Umbilical cord (tissue), 2 donors: ENCODE measurements at places on chromosomes 7 and 10.
A peak's percentile ranks its signal among the peaks of the same experiment; 100 is the strongest.

- no peak for DNase-seq
Measured at GRCh38 chr7:32618987-32619386, 123.7 kb downstream of the AVL9 start.

- no peak for DNase-seq
Measured at GRCh38 chr10:126564326-126564888, 106.1 kb downstream of the C10orf90 start.

- no peak for DNase-seq
Measured at GRCh38 chr7:132526111-132526740, 50.0 kb downstream of the PLXNA4 start.

GRCh38 chr7:121054925-121055324 lies 66.4 kb downstream of the CPED1 start:
- DNase-seq, result no peak

- peak; percentile 77 for DNase-seq
Measured at GRCh38 chr10:110610308-110610774, 33.8 kb upstream of the RBM20 start.

GRCh38 chr7:116417593-116418345 lies 81.8 kb upstream of the CAV2 start:
- DNase-seq, result peak; percentile 32

GRCh38 chr10:117186832-117187615 lies 10.3 kb upstream of the KCNK18 start:
- no peak for DNase-seq

- no peak for DNase-seq
Measured at GRCh38 chr10:43260117-43260761, 6.6 kb downstream of the RASGEF1A start.

- DNase-seq, result no peak
Measured at GRCh38 chr7:155344270-155344617, 46.6 kb downstream of the INSIG1 start.

- DNase-seq, result peak; percentile 82
Measured at GRCh38 chr7:25805027-25805687, 346.8 kb upstream of the NFE2L3 start.

DNA sequence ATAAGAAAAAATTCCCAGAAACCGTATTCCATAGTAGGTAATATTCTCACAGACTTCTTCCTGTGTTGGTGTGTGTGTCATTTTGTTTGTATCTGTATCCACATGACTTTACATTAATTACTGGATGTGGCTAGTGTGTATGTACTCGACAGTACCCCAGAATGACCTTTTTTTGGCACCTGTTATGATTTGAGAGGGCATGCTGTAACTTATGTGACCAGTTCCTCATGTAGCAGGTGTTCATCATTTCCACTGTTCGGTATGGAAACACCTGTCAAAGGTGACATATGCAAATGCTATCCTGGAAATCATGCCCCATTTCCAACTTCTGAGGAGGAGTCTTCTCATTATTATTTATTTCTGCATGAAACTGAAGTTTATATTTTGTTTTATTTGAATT lies 89.3 kb downstream of the ZMYND11 start:
- no peak for DNase-seq

- DNase-seq, result peak; percentile 66
Measured at GRCh38 chr10:94320285-94320914, 42.3 kb downstream of the NOC3L start.

DNA sequence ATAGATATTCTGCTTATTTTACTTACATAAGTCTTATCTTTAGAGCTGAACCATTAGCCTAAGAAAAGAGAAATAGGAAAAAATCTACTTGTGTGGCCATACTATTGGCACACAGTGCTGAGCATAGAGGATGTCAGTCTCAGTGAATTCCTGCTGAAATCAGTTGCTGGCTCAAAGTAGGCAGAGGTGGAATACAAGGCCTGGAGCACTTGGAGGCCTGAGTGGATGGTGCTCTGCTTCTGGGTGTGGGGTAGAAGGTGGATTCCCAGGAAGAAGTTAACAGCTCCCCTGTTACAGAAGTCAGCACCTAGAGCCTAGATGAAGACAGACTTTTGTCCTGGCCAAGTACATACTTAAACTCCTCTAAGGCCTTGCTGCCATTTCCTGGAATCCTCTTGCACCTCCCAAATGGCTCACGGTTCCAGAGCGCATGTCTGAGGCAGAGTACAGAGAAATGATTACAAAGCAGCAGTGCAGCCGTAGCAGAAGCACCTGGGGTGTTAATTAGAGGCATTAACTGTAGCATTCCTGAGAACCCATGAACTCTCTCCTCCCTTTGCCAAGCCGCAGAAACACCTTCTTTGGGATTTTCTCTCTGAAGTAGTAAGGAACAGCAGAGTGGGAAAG lies 18.0 kb upstream of the XPNPEP1 start:
- DNase-seq, result no peak

DNA sequence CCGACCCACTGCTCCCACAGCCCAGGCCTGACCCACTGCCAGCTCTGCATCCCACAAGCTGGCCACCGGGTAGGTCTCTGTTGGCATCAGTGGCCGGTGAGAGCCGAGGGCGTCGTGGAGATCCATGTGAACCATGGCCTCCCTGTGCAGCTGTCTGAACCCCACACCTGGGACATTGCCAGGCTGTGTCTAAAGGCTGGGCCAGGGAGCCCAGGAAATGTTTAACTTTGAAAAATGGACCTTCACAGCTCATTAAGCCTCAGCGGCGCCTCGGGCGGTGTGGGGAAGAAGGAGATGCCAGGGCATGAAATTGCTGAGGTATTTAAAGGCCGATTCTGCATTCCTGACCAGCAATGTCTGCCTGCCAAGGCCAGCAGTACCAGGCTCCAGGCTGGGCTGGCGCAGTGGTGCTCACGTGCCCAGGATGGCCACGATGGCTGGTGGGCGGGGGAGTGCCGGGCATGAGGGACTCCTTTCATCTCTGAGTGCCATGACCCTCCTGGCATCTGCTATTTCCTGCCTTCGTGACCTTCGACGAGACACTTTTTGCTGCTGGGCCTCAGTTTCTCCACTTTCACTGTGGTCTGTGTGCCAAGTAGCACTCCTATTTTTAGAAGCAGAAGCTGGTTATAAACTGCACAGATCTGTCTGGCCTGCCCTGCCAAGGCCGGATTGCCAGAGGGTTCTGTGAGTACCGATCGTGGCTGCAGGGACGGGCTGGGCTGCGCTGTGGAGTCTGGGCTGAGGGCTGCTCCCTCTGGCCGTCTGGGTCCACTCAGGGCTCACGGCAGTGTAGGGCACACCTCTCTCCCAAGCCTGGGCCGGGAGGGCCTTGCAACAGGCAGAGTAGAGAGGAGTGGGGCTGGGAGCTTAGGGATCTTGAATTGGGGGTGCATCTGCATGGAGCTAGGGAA lies 21.8 kb downstream of the ELFN1 start:
- no peak for DNase-seq

DNA sequence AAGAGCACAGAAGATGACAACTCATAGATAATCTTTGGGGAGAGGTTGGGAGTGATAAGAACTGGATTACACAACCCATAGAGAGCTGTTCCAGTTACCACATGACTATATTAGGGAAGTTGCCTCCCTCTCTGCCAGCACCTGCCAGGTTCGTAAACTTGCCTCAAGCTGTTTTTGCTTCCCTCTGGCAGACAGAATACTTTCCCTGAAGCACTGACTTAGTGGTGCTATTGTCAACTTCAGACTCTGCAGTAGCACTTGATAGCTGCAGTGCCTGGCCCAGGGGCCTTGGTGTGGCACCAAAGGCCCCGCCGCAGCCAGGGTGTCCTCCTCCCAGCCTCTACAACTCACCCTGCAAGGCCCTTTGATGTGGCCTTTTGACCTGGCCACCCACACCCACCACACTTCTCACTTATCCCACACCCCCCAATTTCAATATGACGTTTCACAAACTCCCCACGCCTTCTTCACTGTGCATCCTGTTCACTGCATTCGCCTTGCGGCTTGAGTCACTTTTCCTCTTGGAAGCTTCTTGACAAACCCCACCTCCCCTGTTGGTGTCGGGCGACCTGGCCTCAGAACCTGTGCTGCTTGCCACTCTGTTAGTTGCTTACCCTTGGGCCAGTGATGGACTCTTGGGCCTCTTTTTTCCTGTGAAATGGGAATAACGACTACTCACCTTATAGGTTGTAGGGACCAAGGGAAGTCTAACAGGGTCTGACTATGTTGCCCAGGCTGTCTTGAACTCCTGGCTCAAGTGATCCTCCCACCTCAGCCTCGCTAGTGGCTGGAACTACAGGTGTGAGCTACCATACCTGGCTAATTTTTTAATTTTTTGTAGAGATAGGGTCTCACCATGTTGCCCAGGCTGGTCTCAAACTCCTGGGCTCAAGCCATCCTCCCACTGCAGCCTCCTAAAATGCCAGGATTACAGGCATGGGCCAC lies 50.2 kb upstream of the PODXL start:
- no peak for DNase-seq

- peak; percentile 78 for DNase-seq
Measured at GRCh38 chr10:4526311-4526731, 299.7 kb upstream of the AKR1E2 start.

DNA sequence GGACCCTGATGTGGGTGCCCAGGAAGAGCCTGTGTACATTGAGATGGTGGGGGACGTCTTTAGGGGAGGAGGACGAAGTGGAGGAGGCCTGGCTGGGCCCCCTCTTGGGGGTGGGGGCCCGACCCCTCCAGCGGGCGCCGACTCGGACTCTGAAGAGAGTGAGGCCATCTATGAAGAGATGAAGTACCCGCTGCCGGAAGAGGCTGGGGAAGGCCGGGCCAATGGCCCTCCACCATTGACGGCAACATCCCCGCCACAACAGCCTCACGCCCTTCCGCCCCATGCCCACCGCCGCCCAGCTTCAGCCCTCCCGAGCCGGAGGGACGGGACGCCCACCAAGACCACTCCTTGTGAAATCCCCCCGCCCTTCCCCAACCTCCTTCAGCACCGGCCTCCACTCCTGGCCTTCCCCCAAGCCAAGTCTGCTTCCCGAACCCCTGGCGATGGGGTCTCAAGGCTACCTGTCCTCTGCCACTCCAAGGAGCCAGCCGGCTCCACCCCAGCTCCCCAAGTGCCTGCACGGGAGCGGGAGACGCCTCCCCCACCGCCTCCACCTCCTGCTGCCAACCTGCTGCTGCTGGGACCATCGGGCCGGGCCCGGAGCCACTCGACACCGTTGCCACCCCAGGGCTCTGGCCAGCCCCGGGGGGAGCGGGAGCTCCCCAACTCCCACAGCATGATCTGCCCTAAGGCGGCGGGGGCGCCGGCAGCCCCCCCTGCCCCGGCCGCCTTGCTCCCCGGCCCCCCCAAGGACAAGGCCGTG lies 4.8 kb downstream of the NYAP1 start:
- DNase-seq, result no peak

DNA sequence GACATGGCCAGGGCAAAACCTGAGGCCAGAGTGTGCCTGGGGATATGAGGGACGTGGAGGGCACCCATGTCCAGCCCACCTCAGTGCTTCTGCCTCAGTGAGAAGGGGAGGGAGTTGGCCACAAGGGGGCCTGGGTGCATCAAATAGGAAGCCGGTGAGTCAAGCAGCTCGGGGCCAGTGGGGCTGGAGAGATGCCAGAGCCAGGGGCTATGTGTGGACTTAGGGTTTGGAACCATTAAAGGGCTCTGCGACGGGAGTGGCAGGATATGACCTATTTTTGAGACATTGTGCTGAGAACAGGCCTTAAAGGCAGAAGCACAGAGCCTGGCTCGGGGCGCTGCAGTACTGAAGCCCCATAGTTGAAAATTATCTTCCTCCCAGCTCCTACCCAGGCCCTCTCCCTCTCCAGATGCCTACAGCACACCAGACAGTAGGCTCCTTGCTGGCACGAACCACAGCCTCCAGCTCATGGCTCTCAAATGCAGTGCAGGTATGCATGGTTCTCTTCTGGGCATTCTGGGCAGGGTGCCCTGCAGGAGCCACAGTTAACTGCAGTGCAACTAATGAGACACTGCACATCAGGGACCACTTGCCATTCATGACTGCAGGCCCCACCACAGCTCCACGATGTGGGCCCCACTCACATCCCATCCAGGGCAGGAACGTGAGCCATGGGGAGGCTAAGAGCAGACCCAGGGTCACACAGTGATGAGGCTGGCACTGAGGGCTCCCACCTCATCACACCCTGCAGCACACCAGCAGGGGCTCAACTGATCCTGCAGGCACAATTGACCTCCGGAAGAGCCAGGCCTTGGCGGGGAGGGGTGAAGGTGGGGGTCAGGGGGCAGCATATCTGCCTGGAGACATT lies 7.2 kb upstream of the PGAM2 start:
- peak; percentile 84 for DNase-seq
